ENCODE measurements at places on chromosomes 13 and 19.

GRCh38 chr19:46449228-46449627 lies 20.5 kb upstream of the PNMA8C start:
- DNase-seq: peak; percentile 28
- H3K4me1 ChIP-seq: peaks cover 3% of the 10 kb centered on the region

GRCh38 chr13:41614671-41615527 lies 157.5 kb downstream of the RGCC start:
- H3K4me3 ChIP-seq: no peak overlapping the region
- H3K27ac ChIP-seq: no peak overlapping the region
- H3K4me1 ChIP-seq: no peaks in the 10 kb centered on the region
- no peaks in the 10 kb centered on the region for H3K36me3 ChIP-seq
- H3K27me3 ChIP-seq: no peaks in the 10 kb centered on the region

GRCh38 chr19:51552996-51553725 lies 17.9 kb upstream of the ZNF175 start:
- H3K4me1 ChIP-seq: no peaks in the 10 kb centered on the region
- no peak overlapping the region for H3K27ac ChIP-seq
- H3K27me3 ChIP-seq: no peaks in the 10 kb centered on the region
- H3K4me3 ChIP-seq: no peak overlapping the region
- H3K36me3 ChIP-seq: no peaks in the 10 kb centered on the region

- H3K4me3 ChIP-seq: no peak overlapping the region
- no peaks in the 10 kb centered on the region for H3K4me1 ChIP-seq
- H3K27me3 ChIP-seq: no peaks in the 10 kb centered on the region
- H3K36me3 ChIP-seq: no peaks in the 10 kb centered on the region
These were observed 225.6 kb downstream of the PCDH9 start for GRCh38 chr13:67004511-67004910.

DNA sequence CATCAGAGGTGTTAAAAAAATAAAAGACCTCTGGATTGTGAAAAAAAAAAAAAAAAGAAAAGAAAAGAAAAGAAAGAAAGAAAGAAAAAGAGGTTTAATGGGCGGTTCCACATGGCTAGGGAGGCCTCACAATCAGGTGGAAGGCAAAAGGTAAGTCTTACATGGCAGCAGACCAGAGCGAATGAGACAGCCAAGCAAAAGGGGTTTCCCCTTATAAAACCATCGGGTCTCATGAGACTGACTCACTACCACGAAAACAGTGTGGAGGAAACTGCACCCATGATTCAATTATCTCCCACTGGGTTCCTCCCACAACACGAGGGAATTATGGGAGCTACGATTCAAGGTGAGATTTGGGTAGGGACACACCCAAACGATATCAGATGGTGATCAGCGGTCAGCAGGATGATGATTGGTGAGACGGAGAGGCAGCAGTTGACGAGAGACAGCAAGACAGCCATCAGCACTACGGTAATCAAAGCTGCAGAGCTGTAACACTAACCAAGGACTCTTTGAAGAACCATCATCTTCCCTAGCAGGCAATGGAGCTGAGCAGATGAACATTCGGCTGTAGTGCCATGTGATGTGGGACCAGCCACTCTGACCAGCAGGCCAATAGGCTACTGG lies 3.9 kb upstream of the CD209 start:
- H3K4me1 ChIP-seq: no peaks in the 10 kb centered on the region
- H3K27ac ChIP-seq: no peak overlapping the region
- H3K36me3 ChIP-seq: no peaks in the 10 kb centered on the region
- DNase-seq: no peak
- H3K27me3 ChIP-seq: no peaks in the 10 kb centered on the region
- no peak overlapping the region for H3K4me3 ChIP-seq

DNA sequence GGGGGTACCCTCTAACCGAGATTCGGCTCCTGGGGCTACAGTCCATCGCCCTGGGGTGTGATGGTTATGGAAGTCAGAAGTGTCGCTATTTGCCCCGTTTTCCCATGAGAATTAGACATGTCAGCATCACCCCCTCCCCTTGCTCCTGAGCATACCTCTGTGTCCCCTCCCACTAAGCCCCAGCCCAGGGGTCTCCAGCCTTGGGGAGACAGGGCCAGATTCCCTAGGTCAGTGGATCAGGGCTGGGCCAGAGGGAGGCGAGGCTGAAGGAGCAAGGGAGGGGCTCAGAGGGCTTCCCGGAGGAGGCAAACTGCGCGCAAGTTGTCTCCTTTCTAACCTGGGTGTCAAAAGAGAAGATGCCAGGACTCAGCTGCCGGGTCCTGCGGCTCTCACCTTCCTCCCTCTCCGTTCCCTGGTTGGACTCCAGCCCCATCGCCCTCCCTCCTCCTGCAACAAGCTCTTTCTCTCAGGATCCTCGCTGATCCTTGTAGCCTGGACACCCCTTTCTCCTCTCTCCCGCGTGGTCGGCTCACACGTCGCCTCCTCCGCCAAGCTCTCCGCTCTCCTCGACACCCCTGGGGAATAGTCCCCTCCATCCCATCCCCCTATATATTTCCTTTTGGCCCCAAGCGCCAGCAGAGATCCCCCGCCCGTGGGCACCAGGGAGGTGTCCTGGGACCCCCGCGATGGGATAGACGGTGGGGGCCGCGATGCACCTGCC lies 459 bp upstream of the TMEM59L start:
- no peaks in the 10 kb centered on the region for H3K36me3 ChIP-seq
- peak overlapping the region; percentile 10 for H3K4me3 ChIP-seq
- no peaks in the 10 kb centered on the region for H3K27me3 ChIP-seq
- H3K4me1 ChIP-seq: no peaks in the 10 kb centered on the region
- no peak overlapping the region for H3K27ac ChIP-seq

DNA sequence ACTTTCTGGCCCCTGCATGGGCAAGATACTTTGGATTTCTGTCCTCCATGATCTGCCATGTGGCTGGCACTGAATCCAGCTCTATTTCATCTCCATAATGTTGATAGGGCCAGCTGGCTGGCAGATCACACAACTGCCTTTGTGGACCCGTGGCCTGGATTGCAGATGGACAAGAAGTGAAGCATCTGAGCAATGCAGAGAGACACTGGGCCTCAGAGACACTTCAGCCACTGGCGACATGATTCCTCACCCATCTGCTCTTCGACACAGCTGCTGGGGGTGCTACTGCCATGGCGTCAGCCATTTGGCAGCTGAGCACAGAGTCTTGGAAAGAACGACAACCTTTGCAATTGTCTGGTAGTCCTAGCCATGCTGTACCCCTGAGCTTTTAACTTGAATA lies 79.5 kb upstream of the MYO16 start:
- no peak overlapping the region for H3K4me3 ChIP-seq
- H3K27ac ChIP-seq: no peak overlapping the region
- H3K36me3 ChIP-seq: no peaks in the 10 kb centered on the region

DNA sequence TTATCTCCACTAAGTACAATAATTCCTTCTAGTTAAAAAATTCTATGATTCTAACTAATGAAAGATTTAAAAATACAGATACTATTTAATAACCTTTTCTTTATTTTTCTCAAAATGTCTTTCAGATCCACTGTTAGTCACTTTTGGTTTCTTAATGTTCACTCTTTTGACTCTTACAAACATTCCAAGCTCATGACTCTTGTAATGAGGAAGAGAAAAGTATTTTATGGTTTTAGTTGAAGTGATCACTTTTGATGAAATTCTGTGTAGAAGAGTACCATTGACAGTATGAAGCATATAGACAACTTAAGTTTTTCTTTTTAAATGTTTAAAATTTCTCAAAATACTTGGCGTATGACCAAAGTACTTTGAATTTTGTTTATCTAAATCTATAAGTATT lies 27.8 kb downstream of the COG3 start:
- peaks cover 2% of the 10 kb centered on the region for H3K36me3 ChIP-seq
- H3K4me3 ChIP-seq: no peak overlapping the region
- no peaks in the 10 kb centered on the region for H3K27me3 ChIP-seq
- no peaks in the 10 kb centered on the region for H3K4me1 ChIP-seq
- H3K27ac ChIP-seq: no peak overlapping the region

GRCh38 chr13:32175307-32175706 lies 139.9 kb downstream of the ZAR1L start:
- H3K27ac ChIP-seq: no peak overlapping the region
- H3K4me1 ChIP-seq: no peaks in the 10 kb centered on the region
- no peaks in the 10 kb centered on the region for H3K27me3 ChIP-seq
- no peak overlapping the region for H3K4me3 ChIP-seq

GRCh38 chr13:98853771-98854221 lies 101.3 kb upstream of the SLC15A1 start:
- no peak overlapping the region for H3K4me3 ChIP-seq
- H3K27ac ChIP-seq: peak overlapping the region; percentile 60
- no peaks in the 10 kb centered on the region for H3K4me1 ChIP-seq
- H3K27me3 ChIP-seq: no peaks in the 10 kb centered on the region

- H3K27ac ChIP-seq: no peak overlapping the region
- H3K27me3 ChIP-seq: no peaks in the 10 kb centered on the region
- H3K4me1 ChIP-seq: no peaks in the 10 kb centered on the region
- no peak overlapping the region for H3K4me3 ChIP-seq
These were observed 21.1 kb downstream of the PPP1R37 start for GRCh38 chr19:45114116-45114515.

- no peak overlapping the region for H3K27ac ChIP-seq
- no peak for DNase-seq
- no peaks in the 10 kb centered on the region for H3K36me3 ChIP-seq
- no peaks in the 10 kb centered on the region for H3K4me1 ChIP-seq
- H3K27me3 ChIP-seq: no peaks in the 10 kb centered on the region
These were observed 77.9 kb downstream of the CACNA1A start for GRCh38 chr19:13428352-13428751.

DNA sequence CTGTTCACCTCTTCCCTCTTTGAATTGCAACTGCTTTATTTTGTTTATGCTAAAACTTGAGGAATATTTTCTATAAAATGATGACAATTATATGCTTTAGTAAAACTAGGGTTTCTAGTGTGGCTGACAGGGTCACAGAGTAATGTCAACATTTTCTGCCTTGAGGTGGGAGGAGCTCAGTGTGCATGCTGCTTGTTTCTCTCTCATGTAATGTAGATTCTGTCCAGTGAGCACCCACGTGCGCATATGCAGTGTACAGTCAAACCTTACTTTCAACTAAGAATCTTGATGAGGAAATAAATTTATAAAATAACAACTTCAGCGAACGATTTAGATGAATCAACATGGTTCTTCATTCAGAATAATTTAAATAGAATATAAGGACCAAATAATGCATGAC lies 603.9 kb downstream of the PCDH17 start:
- no peak for DNase-seq
- H3K27me3 ChIP-seq: no peaks in the 10 kb centered on the region
- H3K4me3 ChIP-seq: no peak overlapping the region

GRCh38 chr13:23811366-23812062 lies 77.7 kb downstream of the MIPEP start:
- no peaks in the 10 kb centered on the region for H3K27me3 ChIP-seq
- H3K27ac ChIP-seq: no peak overlapping the region
- H3K4me3 ChIP-seq: no peak overlapping the region
- no peaks in the 10 kb centered on the region for H3K36me3 ChIP-seq

DNA sequence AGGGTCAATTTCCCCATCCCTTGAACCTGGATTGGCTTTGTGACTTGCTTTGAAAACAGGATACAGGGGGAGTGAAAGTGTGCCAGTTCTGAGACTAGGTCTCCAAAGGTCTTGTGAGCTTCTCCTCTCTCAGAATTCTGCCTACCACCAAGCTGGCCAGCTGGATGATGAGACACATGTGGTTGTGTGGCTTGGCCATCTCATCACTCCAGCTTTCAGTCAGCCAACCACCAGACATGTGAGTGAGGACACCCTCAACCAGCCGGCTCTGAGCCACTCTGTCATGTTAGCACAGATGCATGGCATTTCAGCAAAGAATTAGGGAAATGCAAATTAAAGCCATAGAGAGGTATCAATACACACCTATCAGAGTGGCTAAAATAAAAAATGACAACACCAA lies 29.5 kb downstream of the ENOX1 start:
- no peak overlapping the region for H3K4me3 ChIP-seq
- DNase-seq: no peak
- no peaks in the 10 kb centered on the region for H3K36me3 ChIP-seq
- H3K27ac ChIP-seq: no peak overlapping the region
- H3K4me1 ChIP-seq: no peaks in the 10 kb centered on the region
- no peaks in the 10 kb centered on the region for H3K27me3 ChIP-seq

DNA sequence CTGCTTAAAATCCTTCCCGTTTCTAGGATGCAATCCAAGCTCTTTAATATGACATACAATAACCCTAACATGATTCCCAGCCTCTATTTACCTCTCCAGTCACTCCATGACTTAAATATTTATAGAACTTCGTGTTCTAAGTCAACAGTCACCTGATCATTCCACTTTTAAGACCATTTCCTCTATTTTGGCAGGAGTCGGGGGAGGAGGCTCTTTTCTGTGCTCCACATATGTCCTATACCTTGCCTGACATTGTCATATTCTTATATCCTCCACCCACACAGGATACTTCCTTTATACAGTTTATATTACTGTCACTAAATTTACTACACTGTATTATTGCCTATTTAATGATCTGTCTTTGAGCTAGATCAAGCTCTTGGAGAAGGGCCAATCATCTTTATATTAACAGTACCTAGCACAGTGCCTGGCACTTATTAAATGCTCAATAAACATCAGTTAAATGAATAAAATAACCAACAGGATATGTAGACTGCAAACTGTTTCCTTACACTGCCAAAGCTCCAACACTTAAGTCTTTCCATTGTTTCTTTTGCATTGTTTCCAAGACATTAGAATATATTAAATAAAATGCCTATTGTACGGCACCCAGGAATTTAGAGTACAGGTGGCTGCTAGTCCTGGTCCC lies 2.7 kb downstream of the ARGLU1 start:
- H3K4me1 ChIP-seq: peaks cover 18% of the 10 kb centered on the region
- H3K27ac ChIP-seq: no peak overlapping the region
- no peaks in the 10 kb centered on the region for H3K36me3 ChIP-seq
- DNase-seq: no peak
- no peaks in the 10 kb centered on the region for H3K27me3 ChIP-seq
- no peak overlapping the region for H3K4me3 ChIP-seq

DNA sequence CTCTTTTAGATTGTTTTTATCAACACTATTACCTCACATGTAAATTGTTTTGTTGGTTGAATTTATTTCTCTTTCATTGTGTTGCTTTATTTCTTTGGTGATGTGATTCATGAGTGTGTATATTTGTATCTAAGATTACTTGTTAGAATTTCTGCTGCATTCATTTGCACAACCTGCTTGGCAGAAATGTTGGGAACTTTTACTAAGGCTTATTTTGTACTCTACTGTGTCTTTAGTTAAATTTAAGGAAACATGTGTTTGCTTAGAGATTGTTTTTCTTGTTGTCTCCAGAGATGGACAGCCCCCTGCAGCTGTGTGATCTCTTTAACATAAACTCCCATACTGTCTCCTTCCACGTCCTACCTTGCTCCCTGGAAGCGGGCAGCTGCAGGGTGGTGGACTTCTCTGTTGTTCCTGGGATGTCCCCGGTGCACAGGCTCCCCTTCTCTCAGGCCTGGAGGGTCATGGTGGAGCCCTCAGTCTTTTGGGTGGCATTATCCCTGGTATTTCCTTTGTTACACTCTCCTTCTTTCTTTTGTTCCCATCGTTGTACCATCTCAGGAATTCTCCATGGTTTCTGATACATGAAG lies 212.0 kb upstream of the SPRY2 start:
- H3K27me3 ChIP-seq: no peaks in the 10 kb centered on the region
- no peaks in the 10 kb centered on the region for H3K36me3 ChIP-seq
- no peak for DNase-seq
- H3K4me1 ChIP-seq: no peaks in the 10 kb centered on the region
- H3K27ac ChIP-seq: no peak overlapping the region

- DNase-seq: peak; percentile 41
- H3K36me3 ChIP-seq: no peaks in the 10 kb centered on the region
- H3K27ac ChIP-seq: no peak within 1 kb of the TSS
- no peaks in the 10 kb centered on the region for H3K27me3 ChIP-seq
These were observed at the start of gene ATP4B for GRCh38 chr13:113657851-113658741. TSS of gene ATP4B (minus strand) at chr13:113658198. CDS start at chr13:113658144, 54 bp downstream.

- no peaks in the 10 kb centered on the region for H3K27me3 ChIP-seq
- no peak overlapping the region for H3K4me3 ChIP-seq
- no peak for DNase-seq
- H3K36me3 ChIP-seq: no peaks in the 10 kb centered on the region
These were observed 935.1 kb downstream of the SLITRK1 start for GRCh38 chr13:82947191-82947621.
